Dermis microvascular lymphatic vessel endothelial cell (primary cell): ENCODE measurements at places on chromosomes 3 and 15. TPM values are rescaled to one million over a fixed set of nuclear protein-coding genes. Genes with fewer than 3 reads are reported as not detected.

DNA sequence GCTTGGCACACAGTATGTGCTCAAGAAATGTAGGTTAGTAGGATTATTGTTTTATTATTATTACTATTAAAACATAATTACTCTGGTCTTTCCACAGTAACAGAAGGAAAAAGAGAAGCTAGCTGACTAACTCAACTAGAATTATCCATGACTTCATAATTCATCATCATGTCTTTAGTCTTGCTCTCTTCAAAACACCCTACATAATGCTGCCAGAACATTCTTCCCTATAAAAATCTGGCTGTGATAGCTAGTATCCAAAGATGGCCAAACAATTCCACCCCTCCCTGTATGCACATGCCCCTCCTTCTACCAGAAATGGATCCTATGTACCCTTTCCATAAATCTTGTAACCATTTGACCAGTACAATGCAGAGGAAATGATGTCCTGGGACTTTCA is 48.8 kb upstream of the SRGAP3 start:
- DNase-seq = no peak

- DNase-seq = peak; percentile 71
These were observed 32.4 kb downstream of the CDAN1 start for GRCh38 chr15:42704492-42704926.

- DNase-seq = no peak
These were observed 15.2 kb downstream of the GABRA5 start for GRCh38 chr15:26882112-26882511.

DNA sequence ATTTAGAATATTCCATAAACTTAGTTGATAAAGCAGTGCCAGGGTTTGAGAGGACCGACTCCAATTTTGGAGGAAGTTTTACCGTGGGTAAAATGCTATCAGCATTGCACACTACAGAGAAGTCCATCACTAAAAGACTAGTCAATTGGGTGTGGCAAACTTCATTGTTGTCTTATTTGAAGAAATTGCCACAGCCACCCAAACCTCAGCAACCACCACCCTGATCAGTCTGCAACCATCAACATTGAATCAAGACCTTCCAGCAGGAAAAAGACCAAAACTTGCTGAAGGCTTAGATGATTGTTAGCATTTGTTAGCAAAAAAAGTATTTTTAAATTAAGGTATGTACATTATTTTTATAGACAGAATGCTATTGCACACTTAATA is 60.5 kb downstream of the KLF13 start:
- no peak for DNase-seq

GRCh38 chr3:167110901-167111300 is 269.2 kb downstream of the ZBBX start:
- DNase-seq = no peak

DNA sequence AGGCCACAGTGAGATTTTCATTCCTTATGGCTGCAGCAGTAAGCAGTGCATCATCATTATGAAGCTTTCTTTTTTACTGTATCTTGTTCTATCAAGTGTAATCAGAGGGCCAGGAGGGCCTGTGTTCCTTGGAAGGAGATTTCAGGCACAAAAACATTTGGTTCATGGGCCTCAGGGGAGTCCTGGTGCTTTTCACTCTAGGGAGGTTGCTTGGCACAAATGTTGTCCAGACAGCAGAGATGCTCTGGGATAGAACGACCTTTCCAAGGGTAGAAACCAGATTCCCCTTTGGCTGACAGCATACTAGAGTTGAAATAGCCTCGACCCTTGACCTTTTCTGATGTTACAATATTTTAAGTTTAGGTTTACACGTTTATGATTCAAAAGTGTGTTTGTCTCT is 95.3 kb upstream of the CLSTN2 start:
- no peak for DNase-seq

- no peak for DNase-seq
These were observed 39.0 kb downstream of the RGMA start for GRCh38 chr15:93049914-93050578.

GRCh38 chr3:8576841-8577571 is 67.6 kb downstream of the SSUH2 start:
- DNase-seq = no peak

DNA sequence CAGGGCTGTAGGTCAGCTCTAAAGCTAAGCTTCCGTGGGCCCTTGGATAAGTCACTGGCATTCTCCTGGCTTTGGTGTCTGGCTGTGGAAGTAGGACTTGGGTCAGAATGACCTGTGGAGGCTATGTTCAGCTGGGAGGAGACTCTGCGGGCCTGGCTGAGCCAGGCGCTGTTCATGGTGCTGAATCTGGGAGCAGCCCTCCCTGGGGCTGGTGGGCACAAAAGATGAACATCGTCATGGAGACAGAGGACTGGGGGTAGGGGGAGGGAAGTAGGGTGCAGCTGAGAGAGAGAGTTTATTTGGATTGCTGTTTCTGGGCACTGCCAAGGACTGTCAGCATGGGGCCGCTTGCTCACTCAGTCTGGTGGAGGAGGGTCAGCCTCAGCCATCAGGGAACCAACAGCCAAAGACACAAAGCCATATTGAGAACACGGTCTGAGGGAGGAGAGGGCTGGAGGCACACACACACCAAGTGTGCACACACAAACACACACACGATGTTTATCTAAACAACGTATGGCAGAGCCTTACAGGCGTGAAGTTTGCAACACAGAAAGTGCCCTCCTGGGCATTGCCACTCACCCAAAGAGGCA is 120.7 kb upstream of the LINGO1 start:
- peak; percentile 28 for DNase-seq

DNA sequence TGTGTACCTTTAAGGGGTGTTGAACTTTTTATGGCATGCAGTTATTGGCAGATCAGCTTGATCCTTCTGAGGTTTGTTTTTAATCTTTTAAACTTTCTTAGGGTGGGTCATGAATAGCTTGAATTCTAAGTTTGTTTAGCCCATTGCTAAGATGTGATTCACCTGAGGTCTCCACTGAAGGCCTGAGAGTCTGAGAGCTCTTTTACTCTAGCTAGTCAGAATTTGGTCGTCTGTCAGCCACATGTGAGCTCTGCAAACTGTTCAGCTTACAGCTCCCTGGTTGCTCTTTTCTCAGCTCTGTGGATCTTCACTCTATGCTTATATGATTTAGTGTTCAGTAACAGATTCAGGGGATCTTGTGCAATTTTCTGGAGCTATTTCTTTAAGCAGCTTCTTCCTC is 161.3 kb downstream of the ABHD5 start:
- DNase-seq = no peak

- DNase-seq = no peak
These were observed 99.0 kb upstream of the CTDSPL start for GRCh38 chr3:37762698-37763097.

DNA sequence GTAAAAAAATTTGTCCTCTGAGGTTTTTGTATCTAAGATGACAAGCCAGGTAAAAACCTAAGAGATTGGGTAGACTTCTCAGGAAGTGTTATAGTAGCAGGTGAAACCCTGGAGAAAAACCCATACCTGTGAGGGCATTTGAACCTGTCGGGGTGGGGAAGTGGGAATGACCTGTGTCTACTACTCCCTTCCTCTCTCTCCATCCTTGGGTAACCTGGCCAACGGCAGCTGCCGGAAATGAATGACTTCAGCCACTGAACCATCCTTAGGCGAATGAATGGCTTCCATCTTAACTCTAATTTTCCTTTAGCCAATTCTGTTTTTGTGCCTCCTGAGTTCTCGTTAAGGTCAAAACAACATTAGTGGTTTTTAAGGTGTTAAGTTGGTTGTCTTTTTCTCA is 16.8 kb downstream of the GPR15 start:
- DNase-seq = no peak

GRCh38 chr3:171192176-171192854 is 165.8 kb upstream of the SLC2A2 start:
- peak; percentile 43 for DNase-seq

- DNase-seq = no peak
These were observed 412.7 kb downstream of the OCA2 start for GRCh38 chr15:27686369-27686768.

Gene CLDN16
- total RNA-seq = not detected in 2 replicates

Gene SCAMP5
- total RNA-seq = 13.1 and 18.1 TPM in 2 replicates

Gene KIF15
- total RNA-seq = 2.9 and 8.3 TPM in 2 replicates
